ENCODE measurements at places on chromosomes 16 and 17.

DNA sequence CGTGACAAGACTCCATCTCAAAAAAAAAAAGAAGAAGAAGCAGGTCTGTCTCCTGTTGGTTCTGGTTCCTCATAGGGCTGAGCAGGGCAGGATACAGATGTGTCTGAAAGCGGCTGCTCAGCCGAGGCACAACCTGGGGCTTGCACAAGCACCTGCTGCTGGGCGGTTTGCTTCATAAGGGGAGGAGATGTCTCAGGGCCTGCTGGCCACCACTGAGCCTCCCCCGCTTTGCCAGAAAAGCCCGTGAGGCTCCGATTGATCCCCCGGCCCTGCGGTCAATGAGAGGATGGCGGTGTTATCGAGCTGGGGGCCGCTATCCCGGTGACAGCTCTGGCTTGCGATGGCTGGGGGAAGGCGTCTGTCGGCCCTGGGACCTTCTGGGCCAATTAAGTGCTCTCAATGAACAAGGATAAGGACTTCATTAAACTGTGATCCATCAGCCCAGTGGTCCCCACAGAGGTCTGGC lies 162.0 kb downstream of the SDK2 start:
- DNase-seq: no peak

GRCh38 chr16:72848759-72849664 lies 198.9 kb downstream of the ZFHX3 start:
- DNase-seq: peak; percentile 75

GRCh38 chr16:54921206-54921824 lies 9.3 kb upstream of the IRX5 start:
- DNase-seq: no peak

GRCh38 chr17:49887744-49888360 lies 40.0 kb upstream of the TAC4 start:
- DNase-seq: no peak

- DNase-seq: no peak
Measured at GRCh38 chr17:50266384-50267073, 7.7 kb upstream of the TMEM92 start.

DNA sequence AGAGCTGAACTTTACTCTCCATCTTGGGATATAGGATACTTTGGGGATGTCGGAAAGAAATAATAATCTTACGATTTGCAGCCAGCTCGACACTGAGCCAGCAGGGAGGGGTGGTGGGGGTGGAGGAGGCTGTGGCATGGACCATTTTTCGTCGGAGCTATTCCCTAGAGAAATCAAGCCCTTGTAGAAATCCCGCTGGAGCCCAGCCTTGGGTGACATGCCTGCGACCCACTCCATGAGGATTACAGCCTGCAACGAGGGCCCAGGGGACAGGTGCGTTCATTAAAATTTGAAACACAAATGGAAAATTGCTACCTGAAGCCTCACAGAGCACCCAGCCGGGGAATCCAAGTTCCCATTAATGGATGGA lies 82.8 kb upstream of the GSE1 start:
- peak; percentile 81 for DNase-seq

DNA sequence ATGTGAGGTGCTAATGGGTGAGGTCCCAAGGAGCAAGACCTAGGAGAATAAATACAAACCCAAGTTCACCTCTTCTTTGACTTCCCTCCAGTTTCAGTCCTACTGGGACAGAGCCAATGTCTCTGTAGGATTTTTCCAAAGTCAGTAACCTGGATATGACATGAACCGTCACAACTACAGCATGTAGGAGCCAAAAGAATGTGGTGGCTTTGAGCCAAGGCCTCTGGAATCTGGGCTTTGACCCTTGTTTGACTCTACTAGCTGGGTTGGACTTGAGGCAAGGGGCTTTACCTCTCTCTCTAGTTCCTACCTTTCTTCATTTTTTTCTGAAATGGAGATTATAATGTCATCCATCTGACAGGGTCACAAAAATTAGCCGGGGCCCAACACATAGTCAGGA lies 91.4 kb downstream of the CACNG3 start:
- no peak for DNase-seq

DNA sequence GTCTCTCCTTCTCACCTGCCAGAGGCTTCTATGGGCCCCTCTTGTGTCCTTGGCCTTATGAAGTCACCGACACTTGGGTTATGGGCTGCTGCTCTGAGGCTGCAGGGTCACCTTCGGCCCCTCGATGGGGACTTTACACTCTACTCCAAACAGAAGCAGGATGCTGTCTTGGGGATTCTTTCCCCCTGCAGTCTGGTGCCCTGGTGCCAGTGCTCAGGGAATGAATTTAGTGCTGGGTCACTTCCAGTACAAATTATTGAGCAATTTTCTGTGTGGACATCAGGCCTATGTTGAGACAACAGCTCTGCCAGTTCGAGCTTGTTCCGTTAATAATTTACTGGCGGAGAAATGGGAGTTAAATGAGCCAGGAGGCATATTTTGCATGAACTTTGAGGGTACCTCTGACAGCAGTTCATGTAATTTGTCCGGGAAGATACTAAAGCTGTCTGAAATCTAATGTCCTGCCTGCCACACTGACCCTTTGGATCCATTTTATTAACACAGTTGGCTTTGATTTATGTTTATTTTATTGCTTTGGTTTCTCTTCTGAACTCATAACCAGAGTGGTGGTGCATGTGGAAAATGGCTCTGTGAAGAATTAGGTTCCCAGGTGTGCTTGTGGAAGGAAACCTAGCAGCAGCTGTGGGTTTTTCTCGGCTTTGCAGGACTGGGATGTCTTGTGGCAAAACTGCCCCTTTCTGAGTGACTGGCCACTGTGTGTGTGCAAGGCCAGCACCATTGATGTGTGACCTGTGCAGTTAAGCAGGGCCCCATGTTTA lies 34.1 kb upstream of the DHX8 start:
- DNase-seq: no peak

DNA sequence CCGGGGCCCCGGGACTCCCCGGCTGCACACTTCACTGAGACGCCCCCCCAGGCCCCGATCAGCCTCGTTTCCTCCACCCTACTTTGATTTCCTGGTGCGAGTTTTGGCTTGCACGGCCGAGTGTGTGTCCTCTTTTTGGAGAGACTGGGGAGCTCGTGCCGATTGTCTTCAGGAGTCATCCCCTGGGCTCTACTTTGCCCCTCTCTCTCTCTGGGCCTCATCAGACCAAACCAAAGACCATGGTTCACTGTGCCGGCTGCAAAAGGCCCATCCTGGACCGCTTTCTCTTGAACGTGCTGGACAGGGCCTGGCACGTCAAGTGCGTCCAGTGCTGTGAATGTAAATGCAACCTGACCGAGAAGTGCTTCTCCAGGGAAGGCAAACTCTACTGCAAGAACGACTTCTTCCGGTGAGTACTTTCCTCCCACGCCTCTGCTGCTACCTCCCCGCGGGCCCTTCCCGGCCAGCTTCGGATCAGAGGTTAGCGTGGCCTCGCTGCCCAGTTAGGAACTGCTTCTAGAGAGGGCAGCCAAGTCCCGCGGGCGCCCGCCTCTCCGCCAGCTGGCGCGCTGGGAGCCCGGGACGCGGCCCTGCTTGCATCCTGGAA lies 787 bp downstream of the LHX1 start:
- no peak for DNase-seq

DNA sequence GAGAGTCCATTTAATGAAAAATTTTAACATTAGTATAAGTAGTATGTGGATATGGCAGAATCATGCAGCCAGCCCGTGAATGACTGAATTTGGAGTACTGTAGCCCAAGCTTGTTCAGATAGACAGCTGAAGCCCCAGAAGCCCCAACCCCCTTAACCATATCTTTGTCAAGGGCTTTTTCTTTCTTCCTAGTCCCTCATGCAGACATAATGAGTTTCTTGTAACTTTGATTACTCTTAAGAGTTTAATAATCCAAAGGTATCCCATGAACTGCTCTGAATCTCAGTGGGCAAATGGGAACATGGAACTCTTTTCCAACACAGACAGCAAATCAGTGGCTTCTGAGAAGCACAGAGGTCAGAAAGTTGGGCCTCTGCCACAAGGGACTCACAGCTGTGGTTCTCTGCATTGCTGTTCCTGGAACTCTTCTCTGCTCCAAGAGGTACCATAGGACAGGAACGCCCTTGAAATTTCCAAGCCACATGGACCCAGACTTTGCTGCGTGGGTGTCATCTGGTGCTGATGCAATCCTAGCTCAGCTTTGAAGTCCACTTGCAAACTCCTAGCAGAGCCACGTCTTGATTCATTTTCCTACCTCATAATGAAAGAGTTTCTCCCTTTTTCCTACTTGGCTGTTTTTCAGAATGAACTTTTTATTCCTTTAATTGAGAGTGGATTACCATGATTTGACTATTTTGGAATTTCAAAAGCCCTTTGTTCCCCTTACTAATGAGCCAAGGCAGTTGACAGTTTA lies 18.1 kb downstream of the LYRM1 start:
- no peak for DNase-seq

DNA sequence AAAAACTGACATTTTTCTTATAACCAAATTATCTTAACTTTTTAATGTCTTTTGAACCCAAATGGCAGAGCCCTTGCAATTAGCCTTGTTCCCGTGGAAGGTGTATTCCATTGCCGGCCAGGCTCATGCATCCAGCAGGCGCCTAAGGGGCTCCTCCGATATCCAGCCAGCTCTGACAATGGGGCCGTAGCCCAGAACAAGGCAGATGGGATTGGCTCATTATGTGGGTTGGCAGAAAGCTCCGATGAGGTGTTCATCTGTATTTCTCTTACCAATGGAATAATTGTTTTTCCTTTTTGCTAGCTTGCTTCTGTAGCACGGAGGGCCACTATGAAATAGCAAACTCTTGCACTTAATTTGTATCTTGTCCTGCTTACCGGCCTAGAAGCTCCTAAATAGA lies 208.2 kb upstream of the CHMP6 start:
- DNase-seq: no peak

- peak; percentile 15 for DNase-seq
Measured at GRCh38 chr16:1066584-1067172, 5.9 kb upstream of the SSTR5 start.

DNA sequence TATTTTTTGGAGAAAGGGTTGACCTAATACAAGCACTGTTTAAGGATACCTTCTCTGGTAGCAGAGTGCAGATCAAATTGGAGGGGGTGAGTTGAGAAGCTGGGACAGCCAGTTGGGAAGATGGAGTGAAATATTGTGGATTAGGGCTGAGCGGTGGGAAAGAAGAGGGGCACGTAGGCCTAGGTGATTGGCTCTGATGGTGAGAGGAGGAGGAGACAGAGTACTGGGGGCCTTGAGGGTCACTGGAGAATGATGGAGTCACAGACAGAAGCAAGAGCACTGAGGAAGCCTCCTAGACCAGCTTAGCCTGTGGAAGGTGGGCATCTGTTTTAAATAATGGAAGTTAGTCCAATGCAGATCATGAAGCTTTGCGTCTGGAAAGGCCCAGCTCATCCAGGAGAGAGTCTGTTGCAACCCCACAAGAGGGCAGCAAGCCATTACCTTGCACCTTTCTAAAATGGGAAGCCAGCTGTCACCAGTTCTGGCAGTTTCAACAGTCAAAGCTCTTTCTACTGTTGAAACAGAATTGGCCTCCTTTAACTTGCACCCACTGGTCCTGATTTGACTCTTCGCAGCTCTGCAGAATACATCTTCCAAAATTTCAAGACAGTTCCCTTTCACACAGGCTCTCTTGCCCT lies 11.8 kb downstream of the SLC9A5 start:
- peak; percentile 40 for DNase-seq

DNA sequence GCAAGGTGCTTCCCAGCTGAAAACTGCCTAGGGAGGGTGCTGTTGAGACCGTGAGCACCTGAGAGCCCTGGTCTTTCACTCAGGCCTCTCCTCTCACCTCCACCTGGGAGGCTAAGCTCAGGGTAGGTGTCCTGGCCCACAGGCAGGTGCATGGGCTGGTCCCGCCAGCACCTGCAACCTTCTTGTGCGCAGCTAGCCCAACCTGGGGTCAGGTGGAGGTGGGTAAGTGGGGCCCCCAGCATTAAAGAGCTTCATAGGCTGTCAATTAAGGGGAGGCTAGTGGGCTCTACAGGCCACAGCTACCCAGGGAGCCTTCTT lies 8.7 kb downstream of the ADCY7 start:
- no peak for DNase-seq

- DNase-seq: no peak
Measured at GRCh38 chr16:72220875-72221629, 49.1 kb upstream of the PMFBP1 start.

GRCh38 chr17:57874434-57875289 lies 24.8 kb upstream of the MRPS23 start:
- DNase-seq: no peak

GRCh38 chr17:19800571-19800970 lies 52.5 kb upstream of the ALDH3A1 start:
- DNase-seq: no peak

DNA sequence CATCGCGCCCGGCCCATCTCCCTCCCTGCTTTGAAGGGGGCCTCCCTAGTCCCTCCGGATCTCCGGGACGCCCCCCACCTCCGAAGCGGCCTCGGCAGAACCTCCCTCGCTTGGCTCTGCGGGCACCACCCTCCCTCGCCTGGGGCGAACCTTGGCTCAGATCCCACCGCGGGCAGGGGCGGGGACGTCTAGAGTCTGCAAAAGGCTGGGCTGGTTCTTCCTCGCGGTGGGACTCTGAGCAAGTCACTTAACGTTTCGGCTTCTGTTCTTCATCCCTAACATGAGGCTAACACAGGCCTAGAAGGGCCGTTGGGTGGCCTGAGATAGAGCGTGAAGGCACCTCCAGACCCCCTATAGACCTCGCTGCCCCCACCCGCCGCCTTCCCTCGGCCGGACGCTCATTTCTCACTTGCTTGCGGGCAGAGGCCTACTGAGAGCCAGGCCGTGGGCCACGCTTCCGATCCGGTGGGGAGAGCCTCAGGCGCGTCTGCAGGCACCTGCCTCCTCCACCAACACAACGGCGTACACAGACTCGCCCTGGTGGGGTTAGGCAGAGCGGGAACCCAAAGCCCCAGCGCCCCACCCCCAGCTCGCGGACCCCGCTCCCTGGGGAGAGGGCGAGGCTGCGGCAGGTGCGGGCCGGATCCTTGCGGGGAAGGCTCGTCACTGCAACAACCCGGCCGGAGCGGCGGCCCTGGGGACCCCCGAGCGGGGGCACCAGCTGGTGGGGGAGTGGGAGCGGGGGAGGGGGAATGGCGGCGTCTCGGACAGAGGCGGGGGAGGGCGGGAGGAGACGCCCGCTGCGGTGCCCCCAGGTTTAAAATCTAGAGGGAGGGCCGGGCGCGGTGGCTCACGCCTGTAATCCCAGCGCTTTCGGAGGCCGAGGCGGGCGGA lies 5.4 kb downstream of the MYO1C start:
- no peak for DNase-seq

DNA sequence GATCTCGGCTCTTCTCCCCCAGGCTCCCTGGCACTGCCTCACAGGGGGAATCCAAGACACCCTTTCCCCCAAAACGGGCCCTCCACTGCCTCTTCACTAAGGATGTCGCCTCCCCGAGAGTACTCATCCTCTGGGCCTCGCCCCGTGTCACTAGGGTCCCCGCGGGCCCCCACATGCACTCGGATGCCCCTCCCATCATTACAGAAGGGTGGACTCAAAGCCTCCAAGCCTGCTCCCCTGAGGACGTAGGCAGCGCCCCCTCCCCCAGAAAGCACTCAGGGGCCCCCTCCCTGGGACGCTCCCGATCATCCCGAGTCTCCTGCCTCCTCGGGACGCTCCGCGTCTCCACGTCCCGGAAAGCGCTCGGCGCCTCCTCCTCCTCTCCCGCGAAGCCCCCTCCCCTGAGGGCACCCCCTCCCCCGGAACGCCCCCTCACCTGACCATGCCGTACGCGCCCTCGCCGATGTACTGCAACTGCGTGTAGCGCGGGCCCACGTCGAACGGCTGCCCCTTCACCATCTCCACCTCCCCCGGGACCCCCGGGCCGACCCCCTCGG lies 338 bp downstream of the MAPK3 start:
- DNase-seq: no peak

- DNase-seq: no peak
Measured at GRCh38 chr17:39750131-39751015, 12.6 kb downstream of the GRB7 start.

Measured in NCI-H2107 (cell line).